ENCODE measurements at places on chromosomes 2 and 18. TPM values are rescaled to one million over a fixed set of nuclear protein-coding genes. Genes with fewer than 3 reads are reported as not detected.

ORMDL1 gene
- total RNA-seq: 101 TPM

PRSS56 gene
- 0.08 TPM for total RNA-seq

GKN1 gene
- total RNA-seq: not detected

GRCh38 chr18:845152-845819, 33.2 kb upstream of the YES1 start:
- peak; percentile 23 for ATAC-seq

DNA sequence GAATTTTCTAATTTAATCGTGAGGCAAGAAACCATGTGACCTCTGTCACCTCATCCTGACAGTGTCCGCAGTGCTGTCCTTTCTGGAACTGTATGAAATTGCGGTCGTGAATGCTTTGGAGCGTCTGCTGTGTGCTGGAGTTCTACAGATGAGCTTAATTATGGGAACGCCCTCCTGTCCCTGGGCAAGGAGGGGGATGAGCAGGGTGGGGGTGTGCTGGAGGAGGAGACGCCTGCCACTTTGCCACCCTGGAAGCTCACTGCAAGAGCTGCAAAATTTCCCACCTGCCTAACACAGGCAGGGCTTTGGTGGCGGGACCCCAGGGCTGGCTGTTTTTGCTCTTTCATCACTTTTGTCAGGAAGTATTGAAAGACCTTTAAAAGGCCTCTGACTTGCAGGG, 6.5 kb downstream of the LPIN1 start:
- peak; percentile 36 for ATAC-seq
